ENCODE measurements at places on chromosomes 7 and 10.

DNA sequence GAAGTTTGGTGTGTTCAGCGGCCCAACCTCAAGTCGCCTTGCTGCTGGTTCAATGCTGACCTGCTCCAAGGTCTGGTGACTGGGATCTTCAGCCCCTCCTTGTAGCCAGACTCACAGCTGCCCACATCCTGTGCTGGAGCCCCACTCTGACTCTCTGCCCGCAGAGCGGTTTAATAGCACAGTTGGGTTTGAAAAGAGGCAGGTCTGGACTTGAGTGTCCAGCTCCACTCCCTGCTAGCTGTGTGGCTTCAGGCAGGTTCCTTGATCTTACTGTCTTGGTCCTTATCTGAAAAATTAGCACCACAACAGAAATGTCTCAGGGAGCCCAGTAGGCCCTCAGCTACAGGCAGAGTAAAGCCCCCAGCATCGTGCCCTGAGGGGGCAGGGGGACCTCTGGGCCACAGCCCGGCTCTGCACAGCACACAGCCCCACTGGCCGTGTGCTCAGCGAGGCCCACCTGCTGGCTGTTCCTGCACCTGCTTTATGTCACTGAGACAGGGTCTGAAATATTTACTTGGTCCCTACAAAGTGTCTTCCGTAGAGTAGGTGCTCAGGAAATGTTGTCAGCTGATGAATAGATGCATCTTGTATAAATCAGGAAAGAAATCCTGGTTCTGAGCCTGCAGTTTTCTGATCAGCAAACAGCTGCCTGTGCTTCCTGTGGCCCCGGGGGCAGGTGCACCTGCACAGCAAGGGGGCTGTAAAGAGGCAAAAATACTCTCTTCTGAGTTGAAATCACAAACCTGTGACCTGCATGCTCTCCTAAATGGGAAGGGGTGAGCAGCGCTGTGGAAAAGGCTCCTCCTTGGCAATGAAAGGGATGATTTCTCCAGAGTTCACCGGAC lies 155.5 kb downstream of the SVIL start:
- DNase-seq = no peak

DNA sequence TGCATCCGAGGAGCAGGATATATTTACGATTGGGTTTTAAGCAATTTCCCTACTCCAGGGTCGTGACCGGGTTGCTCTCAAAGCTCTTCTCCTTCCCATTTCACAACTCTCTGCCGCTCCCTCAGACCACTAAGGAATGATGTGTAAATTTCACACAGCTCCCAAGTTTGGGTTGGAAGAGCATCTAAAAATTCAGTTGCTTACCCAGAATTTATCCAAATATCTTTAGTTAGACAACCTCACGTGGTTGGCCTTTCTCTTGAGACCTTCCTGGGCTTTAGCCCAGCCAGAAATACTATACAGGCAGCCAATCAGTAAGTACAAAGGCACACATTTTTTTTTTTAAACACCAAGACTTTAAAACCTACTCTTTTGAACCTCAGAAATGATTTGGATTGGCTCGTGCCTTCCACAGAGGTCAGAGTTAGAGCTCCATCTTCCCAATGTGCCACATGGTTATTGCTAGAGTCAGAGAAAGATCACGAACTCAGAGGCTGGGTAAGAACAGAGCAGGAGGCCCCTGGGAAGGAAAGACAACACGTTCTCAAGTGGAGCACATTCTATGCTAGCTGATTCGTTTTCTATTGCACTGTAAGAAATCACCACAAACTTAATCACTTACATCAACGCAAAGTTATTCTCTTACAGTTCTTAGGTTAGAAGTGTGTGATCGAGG lies 335.4 kb upstream of the MGMT start:
- DNase-seq = no peak

DNA sequence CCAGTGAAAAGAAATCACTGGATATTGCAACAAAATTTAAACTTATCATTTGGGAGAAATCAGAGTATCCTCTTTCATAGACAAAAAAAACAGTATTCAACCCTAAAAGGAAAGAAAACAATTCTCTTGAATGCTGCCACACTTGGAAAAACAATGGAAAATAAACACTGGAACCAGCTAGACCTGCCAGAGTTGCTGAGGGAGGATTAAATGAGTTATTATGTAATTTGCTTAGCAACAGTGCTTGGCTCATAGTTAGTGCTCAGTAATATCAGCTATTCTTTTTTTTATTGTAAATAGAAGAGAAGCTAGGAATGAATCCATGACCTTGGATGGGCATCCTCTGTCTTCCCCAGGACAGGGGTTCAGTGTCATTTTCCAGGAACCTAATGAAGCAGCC lies 11.0 kb upstream of the ZNF273 start:
- no peak for DNase-seq

GRCh38 chr7:142685877-142686508 lies 63.3 kb upstream of the PRSS1 start:
- no peak for DNase-seq

- DNase-seq = no peak
These were observed 1020.2 kb upstream of the C7orf33 start for GRCh38 chr7:147570390-147570789.

GRCh38 chr10:11397077-11397965 lies 214.1 kb downstream of the USP6NL start:
- no peak for DNase-seq

GRCh38 chr7:155531681-155532080 lies 14.7 kb downstream of the CNPY1 start:
- DNase-seq = no peak

DNA sequence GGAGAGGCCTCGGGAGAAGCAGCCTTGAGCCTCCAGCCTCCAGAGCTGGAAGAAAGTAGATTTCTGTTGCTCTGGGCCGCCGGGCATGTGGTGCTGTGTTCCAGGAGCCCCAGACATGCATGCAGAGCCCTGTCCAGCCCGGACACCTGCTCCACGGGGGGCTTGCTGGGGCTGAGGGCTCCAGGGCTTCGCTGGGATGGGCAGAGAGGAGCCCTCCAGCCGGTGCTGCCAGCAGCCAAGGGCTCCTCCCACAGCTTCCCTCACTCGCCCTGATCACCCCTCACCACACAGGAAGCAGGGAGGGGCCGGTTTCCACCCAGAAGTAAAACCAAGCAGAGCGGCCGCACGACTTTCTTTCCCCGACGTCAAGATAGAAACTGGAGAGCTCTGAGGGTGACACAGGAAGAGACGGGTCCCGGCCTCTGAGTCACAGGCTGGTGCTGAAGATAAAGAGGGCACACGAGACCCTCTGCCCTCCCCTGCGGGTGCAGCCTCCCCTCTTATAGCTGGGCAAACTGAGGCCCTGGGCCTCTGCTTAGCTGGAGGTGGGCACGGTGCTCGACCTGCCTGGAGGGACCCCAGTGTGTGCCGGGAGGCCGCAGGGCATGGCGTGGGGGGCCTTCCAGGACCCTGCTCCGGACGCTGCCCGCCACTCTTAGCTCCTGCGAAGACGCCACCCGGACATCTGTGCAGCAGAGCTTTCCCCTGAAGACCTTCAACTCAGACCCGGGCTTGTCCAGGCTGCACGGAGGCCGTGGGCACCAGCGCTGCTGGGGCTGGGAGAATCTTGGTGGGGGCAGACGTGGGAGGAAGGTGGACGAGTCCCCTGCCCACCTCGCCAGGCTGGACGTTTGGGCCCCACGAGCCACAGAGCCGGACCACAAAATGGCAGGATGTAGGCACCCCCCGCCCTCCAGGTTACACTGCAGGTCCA lies 31.1 kb downstream of the ADAP1 start:
- peak; percentile 88 for DNase-seq

DNA sequence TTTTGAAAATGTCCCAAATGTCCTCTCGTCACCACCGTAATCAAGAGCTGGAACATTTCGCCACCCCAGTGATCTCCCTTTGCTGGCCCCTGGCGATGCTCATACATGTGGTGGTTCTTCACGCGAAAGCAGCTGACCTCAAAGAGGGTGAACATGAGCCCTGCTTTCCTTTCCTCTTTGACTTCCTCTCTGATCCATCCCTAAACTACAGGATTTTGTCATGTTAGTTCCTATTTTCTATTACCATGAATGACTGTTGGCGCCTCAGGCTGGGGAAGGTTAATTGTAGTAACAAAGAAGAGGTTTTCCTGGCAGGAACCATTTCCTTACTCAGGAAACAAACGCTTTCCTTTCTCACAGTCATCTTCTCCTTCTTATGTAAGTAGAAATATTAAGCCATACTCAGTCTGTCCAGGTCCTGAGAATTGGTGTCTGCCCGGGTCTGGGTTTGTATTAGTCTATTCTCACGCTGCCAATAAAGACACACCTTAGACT lies 114.5 kb downstream of the INSYN2A start:
- DNase-seq = no peak

- DNase-seq = no peak
These were observed 3.9 kb downstream of the CLDN4 start for GRCh38 chr7:73834626-73835191.

- DNase-seq = no peak
These were observed 316.9 kb upstream of the SP8 start for GRCh38 chr7:21103426-21104123.

GRCh38 chr10:131729361-131729760 lies 171.4 kb upstream of the PPP2R2D start:
- DNase-seq = no peak

GRCh38 chr7:89607792-89608191 lies 546.5 kb upstream of the STEAP1 start:
- no peak for DNase-seq

- DNase-seq = no peak
These were observed 182.6 kb upstream of the LYZL1 start for GRCh38 chr10:29106287-29106686.

DNA sequence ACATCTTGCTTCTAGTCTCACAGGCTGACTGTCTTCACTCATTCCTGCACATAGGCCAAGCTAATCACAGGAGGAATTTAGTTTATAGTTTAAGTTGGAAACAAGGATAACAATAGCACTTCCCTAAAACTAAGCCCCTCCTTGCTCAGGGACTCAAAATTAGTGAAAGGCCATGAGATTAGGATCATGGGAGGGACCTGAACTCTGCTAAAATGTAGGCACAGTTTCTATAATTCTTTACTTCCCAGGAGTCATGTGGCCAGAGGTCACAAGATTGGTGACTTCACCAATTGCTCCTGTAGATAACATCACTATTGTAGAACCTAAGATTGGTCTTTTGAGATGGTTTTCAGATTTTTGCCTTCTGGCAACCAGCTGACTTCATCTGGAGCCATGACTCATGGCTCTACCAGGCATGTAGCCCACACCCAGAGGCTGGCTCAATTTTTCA lies 14.8 kb upstream of the UPP1 start:
- no peak for DNase-seq

GRCh38 chr7:54632696-54633095 lies 90.5 kb downstream of the VSTM2A start:
- DNase-seq = no peak

GRCh38 chr10:10165415-10165814 lies 852.3 kb upstream of the CELF2 start:
- DNase-seq = no peak

DNA sequence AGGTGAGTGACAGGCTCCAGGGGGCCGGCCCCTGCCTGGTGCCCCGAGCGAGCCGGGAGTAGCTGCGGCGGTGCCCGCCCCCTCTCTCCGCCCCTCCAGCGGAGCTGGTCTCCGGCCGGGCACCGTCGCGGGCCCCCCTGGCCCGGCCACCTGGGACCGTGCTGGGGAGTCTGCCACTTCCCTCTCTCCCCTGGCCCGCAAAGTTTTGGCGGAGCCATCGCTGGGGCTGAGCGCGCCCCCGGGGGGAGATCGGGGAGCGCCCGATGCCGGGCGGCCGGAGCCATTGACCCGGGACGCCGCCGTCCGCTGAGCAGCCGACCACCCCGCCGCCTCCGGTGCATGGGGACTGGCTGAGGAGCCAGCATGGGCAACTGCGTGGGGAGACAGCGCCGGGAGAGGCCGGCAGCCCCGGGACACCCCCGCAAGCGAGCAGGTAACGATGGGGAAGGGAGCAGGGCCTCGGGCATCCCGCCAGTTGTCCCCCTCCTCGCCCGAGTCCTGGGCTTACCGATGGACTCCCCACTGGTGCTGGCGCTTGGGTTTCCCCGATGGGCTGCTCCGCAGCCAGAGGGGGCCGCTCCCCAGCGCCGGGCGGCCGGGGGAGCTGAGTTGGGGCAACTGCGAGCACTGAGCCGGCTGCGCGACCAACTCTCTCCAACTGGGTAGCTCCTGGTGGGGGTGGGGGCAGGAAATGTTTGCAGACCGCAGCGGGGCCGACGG lies at the start of gene UBTD1:
Gene UBTD1 (plus strand): TSS at position 84 of the 720 bp plus-strand sequence. CDS start 280 bp downstream, at position 364.
- DNase-seq = no peak

GRCh38 chr10:3803927-3804741 lies 19.1 kb upstream of the KLF6 start:
- no peak for DNase-seq

DNA sequence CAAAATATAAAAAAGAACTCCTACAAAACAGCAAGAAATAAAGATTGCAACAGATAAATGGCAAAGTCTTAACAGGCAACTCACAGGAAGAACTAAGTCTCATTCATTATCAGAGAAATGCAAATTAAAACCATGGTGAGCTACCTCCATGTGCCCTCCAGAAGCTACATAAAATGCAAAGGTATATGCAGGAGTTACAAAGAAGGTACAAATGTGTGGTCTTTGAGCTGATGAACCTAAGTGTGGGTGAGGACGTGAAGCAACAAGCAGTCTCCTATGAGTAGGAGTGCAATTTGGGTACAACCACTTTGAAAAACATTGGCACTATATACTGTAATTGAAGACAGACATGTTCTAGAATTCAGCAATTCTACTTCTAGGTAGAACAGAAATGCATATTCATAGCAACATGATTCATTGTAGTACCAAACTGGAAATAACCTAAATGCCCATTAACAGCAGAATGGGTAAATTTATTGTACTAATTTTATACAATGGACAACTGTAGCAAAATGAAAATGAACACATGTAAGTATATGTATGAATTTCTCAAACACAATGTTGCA lies 61.6 kb upstream of the KCNMA1 start:
- no peak for DNase-seq
